ENCODE measurements at places on chromosomes 4 and X.
A peak's percentile ranks its signal among the peaks of the same experiment; 100 is the strongest.

GRCh38 chr4:179248821-179249220 lies 1806.6 kb upstream of the AGA start:
- H3K27ac ChIP-seq = no peak overlapping the region
- H3K36me3 ChIP-seq = no peaks in the 10 kb centered on the region
- no peak overlapping the region for H3K4me3 ChIP-seq
- no peak for DNase-seq
- H3K27me3 ChIP-seq = no peaks in the 10 kb centered on the region
- no peaks in the 10 kb centered on the region for H3K4me1 ChIP-seq

DNA sequence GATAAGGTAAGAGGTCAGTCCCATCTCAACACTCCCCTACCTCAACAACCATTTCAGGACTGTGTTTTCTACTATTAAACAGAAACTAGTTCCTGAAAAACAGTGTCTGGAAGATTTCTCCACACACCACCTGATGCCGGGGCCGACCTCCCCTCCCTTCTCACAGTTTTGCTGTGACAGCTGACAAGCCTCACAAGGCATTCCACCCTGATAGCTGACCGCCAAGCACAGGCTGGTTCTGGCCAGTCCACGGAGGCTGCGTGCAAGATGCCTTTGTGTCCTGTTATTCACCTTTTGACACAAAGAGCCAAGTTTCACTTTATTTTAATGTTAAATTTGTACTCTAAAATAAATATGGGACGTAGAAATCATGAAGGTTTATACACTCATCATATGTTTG lies 758.6 kb downstream of the PDHA2 start:
- no peaks in the 10 kb centered on the region for H3K27me3 ChIP-seq
- H3K4me1 ChIP-seq = no peaks in the 10 kb centered on the region
- DNase-seq = no peak
- H3K4me3 ChIP-seq = no peak overlapping the region
- H3K27ac ChIP-seq = no peak overlapping the region

DNA sequence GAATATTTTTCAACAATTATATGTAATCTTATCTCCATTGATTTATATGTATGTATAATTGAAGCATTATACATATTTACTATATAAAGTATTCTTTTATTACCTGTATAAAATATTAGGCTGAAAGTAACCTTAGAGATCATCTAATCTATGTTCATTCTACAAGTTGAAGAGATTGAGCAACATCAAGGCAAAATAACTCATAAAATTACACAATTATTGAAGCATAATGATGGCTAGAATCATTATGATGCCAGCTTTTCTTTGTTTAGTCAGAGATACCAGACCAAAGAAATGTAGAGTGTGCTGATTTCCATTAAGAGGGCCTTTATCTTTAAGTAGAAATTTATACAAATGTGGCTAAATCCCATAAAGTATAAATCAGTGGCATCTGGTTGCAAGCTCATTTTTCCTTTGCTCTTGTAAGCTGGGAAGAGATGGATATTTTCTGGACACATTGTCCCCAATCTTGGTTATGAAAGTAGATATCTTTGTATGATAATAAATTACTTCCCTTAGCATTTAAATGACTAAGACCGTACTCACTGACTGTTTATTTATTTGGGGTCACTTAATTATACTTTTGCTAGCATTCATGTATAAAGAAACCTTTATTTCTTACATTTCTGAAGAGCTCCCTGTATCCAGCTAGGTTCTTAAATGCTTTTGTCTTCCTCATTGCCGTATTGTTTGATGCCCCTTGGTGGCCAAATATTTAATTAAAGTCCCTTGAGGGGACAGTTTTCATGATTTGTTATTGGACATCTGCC lies 339.8 kb downstream of the PCDH7 start:
- DNase-seq = no peak
- no peaks in the 10 kb centered on the region for H3K36me3 ChIP-seq
- no peak overlapping the region for H3K27ac ChIP-seq

- H3K4me3 ChIP-seq = no peak overlapping the region
- DNase-seq = no peak
- H3K27ac ChIP-seq = no peak overlapping the region
- H3K4me1 ChIP-seq = no peaks in the 10 kb centered on the region
Measured at GRCh38 chr4:56080384-56080783, 131.6 kb downstream of the CEP135 start.

GRCh38 chrX:53674581-53674980 lies 11.9 kb downstream of the HUWE1 start:
- H3K27me3 ChIP-seq = no peaks in the 10 kb centered on the region
- H3K4me3 ChIP-seq = no peak overlapping the region
- H3K36me3 ChIP-seq = peaks cover 45% of the 10 kb centered on the region
- no peak overlapping the region for H3K27ac ChIP-seq
- peaks cover 23% of the 10 kb centered on the region for H3K4me1 ChIP-seq
- no peak for DNase-seq

DNA sequence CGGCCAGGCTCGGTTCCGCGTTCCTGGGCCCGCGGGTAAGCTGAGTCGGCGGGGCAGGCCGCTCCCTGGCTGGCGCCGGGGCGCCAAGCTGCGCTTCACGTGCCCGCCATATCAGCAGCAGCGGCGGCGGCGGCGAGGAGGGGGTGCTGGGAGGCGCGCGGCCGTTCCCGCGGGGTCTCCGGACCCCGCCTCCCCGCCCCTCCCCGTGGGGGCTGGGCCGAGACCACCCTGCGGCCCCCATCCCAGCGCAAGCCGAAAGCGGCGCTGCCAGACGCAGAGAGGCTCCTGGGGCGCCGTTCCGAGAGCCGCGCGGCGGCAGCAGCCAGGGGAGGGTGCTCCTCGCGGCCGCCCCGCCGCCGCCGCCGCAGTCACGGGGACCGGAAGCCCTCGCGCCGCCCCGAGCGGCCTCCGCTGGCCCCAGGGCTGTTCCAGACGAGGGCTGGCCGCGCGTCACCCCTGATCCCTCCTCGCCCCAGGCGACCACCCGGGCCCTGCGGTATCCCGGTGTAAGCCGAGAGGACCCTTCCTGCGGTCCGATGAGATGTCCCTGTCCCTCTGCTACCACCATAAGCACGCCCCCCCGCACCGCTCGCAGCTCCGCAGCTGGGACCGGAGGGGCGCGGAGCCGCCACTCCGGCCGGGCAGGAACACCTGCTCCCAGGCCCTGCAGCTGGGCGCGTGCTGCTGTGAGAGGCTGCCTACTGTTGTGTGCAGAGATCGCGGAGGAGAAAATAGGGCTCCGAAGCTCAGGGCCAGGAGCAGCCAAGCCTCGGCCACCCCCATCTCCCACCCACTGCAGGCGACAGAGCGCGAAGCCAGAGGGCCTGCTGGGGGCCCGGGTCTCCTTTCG lies 7.5 kb upstream of the BCOR start:
- H3K27ac ChIP-seq = peak overlapping the region; percentile 76
- no peak for DNase-seq

GRCh38 chr4:167233685-167234315 lies 494 bp downstream of the SPOCK3 start:
- H3K36me3 ChIP-seq = no peaks in the 10 kb centered on the region
- DNase-seq = no peak
- H3K27me3 ChIP-seq = peaks cover 11% of the 10 kb centered on the region
- H3K4me1 ChIP-seq = no peaks in the 10 kb centered on the region
- no peak overlapping the region for H3K27ac ChIP-seq

DNA sequence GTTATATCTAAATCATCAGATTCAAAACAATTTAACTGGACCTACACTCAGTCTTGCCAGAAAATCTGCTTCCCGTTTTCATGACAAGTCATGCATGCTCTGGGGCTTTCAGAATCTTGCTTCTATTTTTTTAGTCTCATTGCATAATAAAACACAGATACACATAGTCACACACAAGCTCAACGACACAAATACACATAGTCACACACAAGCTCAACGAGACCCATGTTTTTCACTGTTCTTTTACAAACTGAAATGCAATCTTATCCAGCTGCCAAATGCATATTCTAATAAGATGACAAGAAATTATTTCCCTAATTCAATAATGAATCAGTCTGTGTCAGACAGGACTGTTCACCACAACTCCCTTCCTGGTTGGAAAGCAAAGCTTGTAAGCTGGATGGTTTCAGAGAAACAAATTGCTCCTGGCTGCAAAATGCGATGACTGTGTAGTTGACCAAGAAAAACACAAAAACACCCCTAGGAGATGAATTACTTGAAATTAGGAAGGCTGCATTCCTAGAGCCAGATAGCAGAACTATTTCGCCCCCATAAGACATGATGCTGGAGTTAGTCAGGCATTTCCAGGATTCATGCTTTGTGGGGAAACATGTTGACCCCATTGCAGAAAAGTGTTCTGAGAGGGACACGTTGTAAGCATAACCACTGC lies 208.7 kb downstream of the CHIC2 start:
- no peaks in the 10 kb centered on the region for H3K36me3 ChIP-seq
- no peaks in the 10 kb centered on the region for H3K4me1 ChIP-seq
- no peak overlapping the region for H3K4me3 ChIP-seq

Data from central memory CD8-positive, alpha-beta T cell (primary cell).